Activated CD8-positive, alpha-beta T cell treated with anti-CD3 and anti-CD28 coated beads for 36 hours (primary cell): ENCODE measurements at places on chromosomes 2 and 18. TPM values are rescaled to one million over a fixed set of nuclear protein-coding genes. Genes with fewer than 3 reads are reported as not detected.

Gene SCN7A
- not detected for total RNA-seq

Gene OLA1
- 137 TPM for total RNA-seq

Gene DYNAP
- not detected for total RNA-seq

Gene SPP2
- total RNA-seq = not detected

Gene NDC80
- total RNA-seq = 82.2 TPM

Gene CRYBA2
- not detected for total RNA-seq

Gene CHRND
- total RNA-seq = not detected

Gene GALNT5
- not detected for total RNA-seq

DNA sequence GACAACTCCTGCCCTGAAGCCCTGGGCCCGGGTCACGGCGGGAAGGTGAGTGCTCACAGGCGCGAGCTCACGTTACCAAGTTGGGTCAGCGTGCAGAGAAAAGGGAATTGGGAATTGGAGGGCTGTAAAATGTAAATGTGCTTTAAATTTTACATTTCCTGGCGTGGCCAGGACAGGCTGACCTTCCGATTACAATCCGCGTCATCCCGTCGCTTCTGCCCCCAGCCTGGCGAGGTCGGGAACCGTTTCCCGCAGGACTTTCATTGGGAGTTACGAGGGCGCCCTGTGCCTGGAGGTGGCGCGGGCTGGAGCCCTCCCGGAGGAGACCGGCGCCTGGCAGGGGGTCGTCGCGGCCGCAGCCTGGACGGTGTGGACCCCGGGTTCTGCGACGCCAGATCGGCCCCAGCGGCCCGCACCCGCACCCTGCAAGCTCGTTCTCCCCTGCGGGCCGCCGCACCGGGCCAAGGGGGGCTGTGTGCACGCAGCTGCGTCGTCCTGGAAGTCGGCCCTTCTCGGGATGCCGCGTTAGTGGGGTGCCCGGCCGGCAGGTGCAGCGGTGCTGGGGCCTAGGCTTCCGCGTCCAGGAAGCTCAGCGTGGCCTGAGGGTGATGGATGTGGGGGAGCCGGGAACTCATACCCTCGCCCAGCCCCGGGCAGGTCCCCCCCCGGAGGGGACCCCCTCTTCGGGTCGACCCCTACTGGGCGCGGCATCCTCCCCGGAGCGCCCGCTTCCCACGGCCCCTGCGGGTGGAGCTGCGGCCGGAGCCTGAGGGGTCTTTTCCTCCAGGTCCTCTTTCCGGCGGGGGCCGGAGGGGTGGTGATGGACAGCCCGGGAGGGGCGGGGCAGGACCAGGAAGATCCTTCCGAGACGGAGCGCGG lies 63.9 kb downstream of the LRRFIP1 start:
- peak; percentile 55 for DNase-seq
- no peaks in the 10 kb centered on the region for H3K27me3 ChIP-seq
- H3K27ac ChIP-seq = peak overlapping the region; percentile 40
- peaks cover 21% of the 10 kb centered on the region for H3K36me3 ChIP-seq
- H3K4me3 ChIP-seq = peak overlapping the region; percentile 65

DNA sequence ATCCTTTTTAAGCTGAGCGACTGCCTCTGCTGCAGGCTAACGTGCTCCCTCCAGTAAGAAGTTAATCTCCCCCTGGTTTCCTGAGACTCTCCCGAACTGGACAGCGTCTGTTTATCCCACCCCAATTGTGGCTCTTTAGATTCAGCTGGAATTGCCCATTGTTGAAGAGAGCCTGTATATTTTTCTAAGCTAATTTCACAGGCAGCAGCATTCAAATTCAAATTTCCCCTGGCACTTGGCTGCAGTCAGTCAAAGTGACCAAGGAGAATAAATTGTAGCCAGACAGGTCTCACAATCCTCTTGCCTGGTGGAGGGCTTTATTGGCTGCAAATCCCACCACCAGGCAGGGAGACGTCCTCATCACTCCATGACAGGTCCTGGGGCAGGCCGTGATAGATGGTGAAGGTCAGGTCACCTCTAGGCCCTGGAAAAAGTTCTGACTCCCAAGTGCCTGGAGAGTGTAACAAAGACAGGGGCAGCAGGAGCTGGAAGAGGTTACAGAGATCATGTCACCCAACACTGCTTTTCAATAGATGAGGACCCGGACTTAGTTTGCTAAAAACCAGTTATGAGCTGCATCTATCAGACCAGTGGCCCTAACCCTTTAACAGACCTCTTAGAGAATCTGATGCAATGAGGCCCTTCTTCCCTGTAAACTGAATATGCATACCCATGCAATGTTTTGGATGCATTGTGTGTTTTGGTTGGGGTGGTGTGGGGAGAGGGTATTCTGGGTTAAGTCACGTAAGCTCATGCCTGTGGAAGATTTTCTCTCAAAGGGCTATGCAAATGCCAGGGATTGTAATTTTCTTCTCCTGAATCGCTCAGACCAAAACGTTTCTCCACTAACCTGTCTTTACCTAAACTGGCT lies 32.3 kb upstream of the C18orf32 start:
- DNase-seq = no peak
- H3K4me1 ChIP-seq = no peaks in the 10 kb centered on the region
- no peaks in the 10 kb centered on the region for H3K27me3 ChIP-seq
- no peak overlapping the region for H3K27ac ChIP-seq

- H3K27me3 ChIP-seq = no peaks in the 10 kb centered on the region
- H3K4me1 ChIP-seq = no peaks in the 10 kb centered on the region
- H3K36me3 ChIP-seq = no peaks in the 10 kb centered on the region
- H3K4me3 ChIP-seq = no peak overlapping the region
- no peak for DNase-seq
- no peak overlapping the region for H3K27ac ChIP-seq
Observed at GRCh38 chr2:231353469-231353868, 42.0 kb upstream of the B3GNT7 start.

- H3K4me1 ChIP-seq = no peaks in the 10 kb centered on the region
- no peaks in the 10 kb centered on the region for H3K27me3 ChIP-seq
- no peak for DNase-seq
- H3K36me3 ChIP-seq = no peaks in the 10 kb centered on the region
Observed at GRCh38 chr2:201353116-201353515, 4.0 kb downstream of the FLACC1 start.

DNA sequence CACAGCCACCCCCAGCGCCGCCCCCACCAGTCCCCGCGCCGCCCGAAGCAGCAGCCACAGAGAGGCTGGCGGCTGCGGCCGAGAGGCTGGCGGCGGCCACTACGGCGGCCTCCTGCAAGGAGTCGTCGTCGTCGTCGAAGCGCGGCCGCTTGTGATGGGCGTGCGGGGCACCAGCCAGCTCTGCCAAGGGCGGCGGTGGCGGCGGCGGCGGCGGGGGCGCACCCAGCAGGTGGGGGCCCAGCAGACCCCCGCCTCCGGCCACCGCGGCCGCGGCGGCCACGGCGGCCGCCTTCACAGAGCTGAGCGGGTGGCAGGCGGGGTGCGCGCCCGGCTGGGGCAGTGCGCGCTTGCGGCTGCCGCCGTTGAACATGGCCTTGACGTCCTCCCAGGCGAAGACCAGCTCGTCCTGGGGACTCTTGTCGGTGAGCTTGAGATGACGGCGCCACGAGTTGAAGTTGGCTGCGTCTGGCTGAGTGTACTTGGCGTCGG lies 3.3 kb downstream of the SKOR2 start:
- H3K27ac ChIP-seq = no peak overlapping the region
- peaks cover 72% of the 10 kb centered on the region for H3K27me3 ChIP-seq
- no peak overlapping the region for H3K4me3 ChIP-seq
- peak; percentile 10 for DNase-seq
- peaks cover 12% of the 10 kb centered on the region for H3K4me1 ChIP-seq

- no peak overlapping the region for H3K27ac ChIP-seq
- no peak overlapping the region for H3K4me3 ChIP-seq
- no peak for DNase-seq
- no peaks in the 10 kb centered on the region for H3K4me1 ChIP-seq
- H3K27me3 ChIP-seq = peaks cover 1% of the 10 kb centered on the region
- H3K36me3 ChIP-seq = no peaks in the 10 kb centered on the region
Observed at GRCh38 chr2:56195563-56195962, 11.8 kb downstream of the CCDC85A start.

- H3K27ac ChIP-seq = no peak overlapping the region
- H3K36me3 ChIP-seq = peaks cover 72% of the 10 kb centered on the region
- no peaks in the 10 kb centered on the region for H3K27me3 ChIP-seq
- no peak for DNase-seq
- no peak overlapping the region for H3K4me3 ChIP-seq
Observed at GRCh38 chr2:97733341-97734035, 20.1 kb downstream of the ZAP70 start.

DNA sequence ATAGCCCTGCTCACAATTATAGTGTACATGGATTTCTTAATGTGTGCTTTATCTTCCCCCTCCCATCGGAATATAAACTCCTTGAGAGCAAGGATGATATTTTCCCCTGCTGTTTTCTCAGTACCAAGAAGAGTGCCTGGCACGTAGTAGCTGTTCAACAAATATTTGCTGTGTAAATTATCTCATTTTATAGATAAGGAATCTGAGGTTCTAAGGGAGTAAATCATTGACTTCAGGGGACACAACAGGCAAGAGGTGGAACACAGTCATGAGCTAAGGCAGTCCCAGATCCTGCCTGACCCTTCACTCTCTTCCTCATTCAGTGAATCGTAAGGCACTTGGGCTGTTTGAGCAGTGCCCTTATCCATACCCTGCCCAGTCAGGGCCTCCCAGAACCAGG lies 187.3 kb upstream of the TNP1 start:
- no peak overlapping the region for H3K4me3 ChIP-seq
- DNase-seq = no peak
- H3K27ac ChIP-seq = no peak overlapping the region

GRCh38 chr2:231126123-231126522 lies 1.3 kb upstream of the HTR2B start:
- H3K27ac ChIP-seq = no peak overlapping the region
- H3K4me3 ChIP-seq = no peak overlapping the region
- no peak for DNase-seq
- peaks cover 20% of the 10 kb centered on the region for H3K4me1 ChIP-seq
- no peaks in the 10 kb centered on the region for H3K27me3 ChIP-seq

- DNase-seq = no peak
- peaks cover 3% of the 10 kb centered on the region for H3K27me3 ChIP-seq
- H3K4me1 ChIP-seq = no peaks in the 10 kb centered on the region
- no peak overlapping the region for H3K4me3 ChIP-seq
- H3K36me3 ChIP-seq = no peaks in the 10 kb centered on the region
- H3K27ac ChIP-seq = no peak overlapping the region
Observed at GRCh38 chr2:236319036-236319435, 54.8 kb upstream of the ASB18 start.

DNA sequence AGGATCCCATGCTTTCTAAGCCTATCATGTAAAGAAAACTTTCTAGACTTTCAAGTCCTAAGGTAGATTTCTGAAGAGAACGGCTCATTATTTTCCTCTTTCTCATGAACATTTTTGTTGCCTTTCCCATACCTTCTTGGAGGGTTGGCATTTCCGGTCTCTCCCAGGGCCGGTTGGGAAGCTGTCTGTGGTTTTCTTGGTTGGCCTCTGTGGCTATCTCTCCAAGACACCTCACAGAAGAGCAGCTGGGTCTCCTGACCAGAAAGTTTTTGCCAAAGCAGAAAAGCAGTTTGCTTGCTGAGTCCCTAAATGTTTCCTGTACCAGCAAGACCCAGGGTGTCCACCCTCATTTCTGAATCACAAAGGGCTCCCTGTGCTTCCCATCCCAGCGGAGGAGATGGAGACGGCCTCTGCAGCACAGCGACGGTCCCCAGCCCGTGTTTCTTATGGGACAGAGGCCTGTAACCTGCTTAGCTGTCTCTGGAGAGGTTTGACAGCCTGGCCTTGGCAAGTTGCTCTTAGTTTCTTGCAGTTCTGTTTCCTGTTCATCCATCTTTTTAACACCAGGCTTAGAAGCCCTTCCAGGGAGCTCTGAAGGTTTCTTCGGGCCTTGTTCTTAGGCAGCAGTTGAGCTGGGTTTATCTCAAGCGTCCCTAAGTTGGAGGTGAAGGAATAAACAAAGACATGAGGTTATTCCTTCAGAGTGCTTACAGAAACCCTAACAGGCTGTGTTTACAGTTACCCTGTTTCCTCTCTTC lies 39.8 kb downstream of the GREB1 start:
- H3K27ac ChIP-seq = no peak overlapping the region
- no peaks in the 10 kb centered on the region for H3K36me3 ChIP-seq
- no peak for DNase-seq
- no peak overlapping the region for H3K4me3 ChIP-seq
- peaks cover 2% of the 10 kb centered on the region for H3K27me3 ChIP-seq

GRCh38 chr2:198042189-198042588 lies 237.8 kb downstream of the PLCL1 start:
- peaks cover 21% of the 10 kb centered on the region for H3K4me1 ChIP-seq
- H3K36me3 ChIP-seq = peaks cover 3% of the 10 kb centered on the region
- no peaks in the 10 kb centered on the region for H3K27me3 ChIP-seq
- H3K4me3 ChIP-seq = no peak overlapping the region
- DNase-seq = no peak
- H3K27ac ChIP-seq = no peak overlapping the region

DNA sequence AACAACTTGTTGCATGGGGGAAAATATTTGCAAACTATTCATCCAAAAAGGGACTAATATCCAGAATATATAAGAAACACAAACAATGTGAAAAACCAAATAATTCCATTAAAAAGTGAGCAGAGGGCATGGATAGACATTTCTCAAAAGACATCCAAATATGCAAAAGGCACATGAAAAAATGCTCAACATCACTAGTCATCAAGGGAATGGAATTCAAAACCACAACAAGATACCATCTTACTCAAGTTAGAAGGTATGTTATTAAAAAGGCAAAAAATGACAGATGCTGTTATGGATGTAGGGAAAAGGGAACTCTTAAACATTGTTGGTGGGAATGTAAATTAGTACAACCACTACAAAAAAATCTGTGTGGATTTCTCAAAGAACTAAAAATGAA lies 396.5 kb downstream of the CCDC85A start:
- no peaks in the 10 kb centered on the region for H3K4me1 ChIP-seq
- H3K27me3 ChIP-seq = no peaks in the 10 kb centered on the region
- no peak overlapping the region for H3K4me3 ChIP-seq
- no peaks in the 10 kb centered on the region for H3K36me3 ChIP-seq

DNA sequence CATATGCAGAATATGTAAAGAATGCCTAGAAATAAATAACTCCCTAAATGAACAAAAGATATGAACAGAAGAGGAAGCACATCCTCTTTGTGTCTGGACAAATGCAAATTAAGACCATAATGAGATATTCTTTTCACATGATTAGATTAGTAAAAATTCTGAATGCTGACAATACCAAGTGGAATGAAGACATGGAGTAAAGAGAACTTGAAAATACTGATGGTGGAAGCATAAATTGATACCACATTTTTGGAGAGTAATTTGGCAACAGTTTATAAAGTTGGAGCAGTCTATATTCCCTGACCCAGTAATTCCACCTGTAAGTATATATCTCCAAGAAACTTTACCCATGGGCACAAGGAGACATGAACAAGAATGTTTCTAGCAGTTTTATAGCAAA lies 130.0 kb downstream of the CAPN13 start:
- no peak for DNase-seq
- no peak overlapping the region for H3K4me3 ChIP-seq
- H3K36me3 ChIP-seq = no peaks in the 10 kb centered on the region
- peaks cover 1% of the 10 kb centered on the region for H3K27me3 ChIP-seq
- H3K27ac ChIP-seq = no peak overlapping the region

- no peak for DNase-seq
- no peaks in the 10 kb centered on the region for H3K4me1 ChIP-seq
- no peak overlapping the region for H3K4me3 ChIP-seq
- no peaks in the 10 kb centered on the region for H3K36me3 ChIP-seq
Observed at GRCh38 chr18:13877157-13877556, 38.2 kb downstream of the MC2R start.

GRCh38 chr2:196376984-196377877 lies 205.9 kb upstream of the STK17B start:
- H3K4me1 ChIP-seq = peaks cover 13% of the 10 kb centered on the region
- peaks cover 9% of the 10 kb centered on the region for H3K27me3 ChIP-seq
- DNase-seq = peak; percentile 66
- no peak overlapping the region for H3K4me3 ChIP-seq
- no peak overlapping the region for H3K27ac ChIP-seq
